ENCODE measurements at places on chromosomes 7 and 10. TPM values are rescaled to one million over a fixed set of nuclear protein-coding genes. Genes with fewer than 3 reads are reported as not detected.

DNA sequence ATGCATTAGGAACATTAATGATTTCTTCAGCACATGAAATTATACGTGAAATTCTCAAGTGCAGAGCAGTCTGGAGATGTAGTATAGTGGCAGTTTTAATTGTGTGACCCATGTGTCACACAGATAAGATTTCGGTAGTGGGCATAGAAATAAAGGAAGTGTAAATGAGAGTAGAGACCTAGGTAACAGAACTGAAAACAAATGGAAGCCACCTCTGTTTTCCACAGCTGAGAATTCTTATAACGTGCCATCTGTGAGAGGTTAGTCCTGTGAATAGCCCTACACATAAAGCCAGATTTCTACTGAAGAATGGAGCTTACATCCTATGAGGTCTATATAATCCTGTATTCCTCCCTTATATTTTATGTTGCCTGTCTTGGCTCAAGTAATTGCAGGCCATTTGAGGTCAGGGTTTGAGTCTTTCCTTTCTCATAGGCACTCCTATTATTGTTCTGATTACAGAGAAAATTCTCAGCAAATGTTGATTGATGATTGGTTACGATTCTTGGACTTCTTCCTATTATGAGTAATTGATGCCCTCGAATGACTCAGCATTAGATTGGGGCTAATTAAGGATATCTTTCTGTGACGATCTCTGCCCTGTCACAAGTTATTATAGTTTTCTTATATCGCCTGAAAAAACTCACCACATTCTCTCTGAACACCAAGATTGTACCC, 258.2 kb downstream of the KIF20B start:
- H3K4me3 ChIP-seq: no peak overlapping the region
- no peaks in the 10 kb centered on the region for H3K36me3 ChIP-seq
- H3K4me1 ChIP-seq: no peaks in the 10 kb centered on the region
- H3K27me3 ChIP-seq: no peaks in the 10 kb centered on the region
- no peak for DNase-seq
- H3K27ac ChIP-seq: no peak overlapping the region

DNA sequence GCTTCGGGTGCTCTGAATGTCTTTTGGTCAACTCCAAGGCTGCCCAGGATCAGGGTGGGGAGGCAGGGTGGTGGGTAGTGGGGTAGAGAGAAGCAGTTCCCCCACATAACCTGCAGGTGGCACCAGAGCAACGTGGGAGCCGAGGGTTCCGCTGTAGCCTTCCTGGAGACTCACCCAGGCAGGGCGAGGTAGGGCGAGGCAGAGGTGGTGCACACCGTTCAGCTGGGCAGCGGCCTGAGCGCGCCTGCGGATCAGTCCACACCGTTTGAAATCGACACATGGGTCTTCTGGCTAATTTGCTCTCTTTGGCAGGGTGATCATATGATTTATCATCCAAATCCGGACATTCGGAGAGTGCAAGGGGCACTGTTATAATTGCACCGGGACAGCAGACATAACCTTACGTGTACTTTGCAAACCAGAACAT, 41.4 kb upstream of the MAP3K8 start:
- H3K36me3 ChIP-seq: no peaks in the 10 kb centered on the region
- no peaks in the 10 kb centered on the region for H3K27me3 ChIP-seq
- no peaks in the 10 kb centered on the region for H3K4me1 ChIP-seq
- no peak overlapping the region for H3K4me3 ChIP-seq

DNA sequence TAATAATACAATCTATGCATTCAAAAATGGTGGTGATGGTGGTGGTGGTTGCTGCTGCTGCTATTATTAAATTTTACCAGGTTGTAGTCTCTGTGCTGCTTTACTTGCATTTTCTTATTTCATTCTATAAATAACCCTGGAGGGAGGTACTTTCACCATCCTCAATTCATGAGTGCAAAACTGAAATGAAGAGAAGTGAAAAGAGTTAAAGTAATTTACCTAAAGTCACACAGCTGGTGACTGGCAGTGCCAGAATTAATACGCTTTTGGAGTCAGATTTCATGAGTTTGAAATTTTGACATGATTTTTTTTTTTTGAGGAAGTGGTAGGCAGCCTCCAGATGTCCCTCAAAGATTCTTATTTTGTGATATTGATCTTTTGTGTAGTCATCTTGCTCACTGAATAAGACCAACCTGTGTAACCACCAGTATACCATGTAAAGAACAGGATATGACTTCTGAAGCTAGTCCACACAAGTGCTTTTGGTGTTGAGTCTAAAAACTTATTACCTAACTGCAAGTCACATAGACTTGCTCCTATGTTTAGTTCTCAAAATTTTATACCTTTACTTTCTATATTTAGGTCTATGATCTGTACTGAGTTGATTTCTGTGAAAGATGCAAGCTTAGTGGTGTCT, 218.8 kb downstream of the ZWINT start:
- no peaks in the 10 kb centered on the region for H3K36me3 ChIP-seq
- no peak for DNase-seq
- no peaks in the 10 kb centered on the region for H3K27me3 ChIP-seq
- H3K4me3 ChIP-seq: no peak overlapping the region
- no peaks in the 10 kb centered on the region for H3K4me1 ChIP-seq

DNA sequence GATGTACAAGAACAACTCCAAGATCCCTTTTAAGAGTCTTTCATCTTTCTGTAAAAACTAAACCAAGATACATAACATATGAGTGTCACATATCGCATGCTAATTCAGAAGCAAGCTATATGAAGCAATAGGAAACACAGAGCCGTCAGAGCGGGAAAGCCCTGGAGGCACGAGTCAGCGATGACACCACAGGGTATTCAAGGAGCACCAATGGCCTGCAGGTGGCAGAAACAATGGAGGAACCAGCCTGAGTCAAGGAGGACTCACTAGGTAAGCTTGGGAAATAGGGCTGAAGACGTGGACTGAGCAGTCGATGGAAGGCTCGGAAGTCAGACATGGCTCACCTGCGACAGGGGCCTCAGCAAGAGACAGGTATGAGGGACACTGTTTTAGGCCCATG, 214.4 kb downstream of the FAM107B start:
- no peak for DNase-seq
- peaks cover 58% of the 10 kb centered on the region for H3K4me1 ChIP-seq
- no peaks in the 10 kb centered on the region for H3K27me3 ChIP-seq
- H3K36me3 ChIP-seq: no peaks in the 10 kb centered on the region
- H3K27ac ChIP-seq: no peak overlapping the region

DNA sequence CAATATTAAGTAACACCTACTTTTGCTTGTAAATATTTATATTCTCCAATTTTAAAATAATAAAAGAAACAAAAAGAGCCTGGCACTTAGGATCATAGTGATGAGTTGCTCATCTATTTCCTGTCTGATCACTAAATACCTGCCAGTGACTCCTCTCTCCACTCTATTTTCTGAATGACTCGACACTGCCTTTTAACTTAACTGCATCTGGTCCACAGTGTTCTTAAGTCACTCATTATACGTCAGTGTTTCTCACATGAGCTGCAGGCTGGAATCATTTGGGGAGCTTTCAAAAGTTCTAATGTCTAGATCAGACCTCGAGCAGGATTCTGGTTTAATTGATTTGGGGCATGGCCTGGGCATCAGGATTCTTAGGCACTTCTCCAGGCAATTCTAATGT, 78.0 kb upstream of the AGBL3 start:
- peaks cover 35% of the 10 kb centered on the region for H3K4me1 ChIP-seq
- no peaks in the 10 kb centered on the region for H3K27me3 ChIP-seq
- peak overlapping the region; percentile 64 for H3K27ac ChIP-seq
- H3K36me3 ChIP-seq: no peaks in the 10 kb centered on the region
- no peak for DNase-seq

DNA sequence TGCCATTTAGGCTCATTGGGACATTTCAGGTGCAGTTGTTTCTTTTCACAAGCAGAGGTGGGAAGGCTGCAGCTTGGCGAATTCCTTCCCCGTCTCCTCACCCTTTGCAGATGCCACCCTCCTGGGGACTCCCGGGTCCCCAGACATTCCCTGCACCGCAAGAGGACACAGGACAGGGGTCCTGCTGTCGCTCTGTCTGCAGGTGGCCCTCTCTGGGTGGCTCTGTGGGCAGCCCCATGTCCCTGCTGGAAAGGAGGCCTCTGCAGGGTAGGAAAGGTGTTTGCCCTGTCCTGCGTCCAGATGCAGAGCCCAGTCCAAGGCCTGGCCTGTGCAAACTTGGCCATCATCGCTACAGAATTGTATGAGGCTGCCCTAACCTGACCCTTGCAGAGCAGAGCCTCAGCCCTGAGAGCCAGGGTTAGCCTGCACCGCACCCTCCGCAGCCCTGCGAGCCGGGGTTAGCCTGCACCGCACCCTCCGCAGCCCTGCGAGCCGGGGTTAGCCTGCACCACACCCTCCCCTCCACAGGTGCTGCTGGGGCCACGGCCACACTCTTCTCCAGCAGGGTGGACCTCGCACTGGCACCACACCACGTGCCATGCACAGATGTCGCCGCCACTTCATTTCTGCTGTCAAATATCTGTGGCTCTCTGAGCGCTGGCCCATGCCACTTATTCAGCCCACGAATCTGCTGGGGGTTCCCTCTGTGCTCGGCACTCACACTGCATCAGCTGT, 61.0 kb downstream of the CFAP46 start:
- no peak for DNase-seq
- H3K27ac ChIP-seq: no peak overlapping the region
- no peaks in the 10 kb centered on the region for H3K36me3 ChIP-seq

GRCh38 chr10:132986978-132987377, 44.6 kb upstream of the CFAP46 start:
- DNase-seq: no peak
- no peaks in the 10 kb centered on the region for H3K36me3 ChIP-seq
- H3K4me1 ChIP-seq: no peaks in the 10 kb centered on the region
- H3K4me3 ChIP-seq: no peak overlapping the region

The BZW2 gene
- 135 TPM for total RNA-seq

The LUC7L2 gene
- 62.4 TPM for total RNA-seq

Measured in transverse colon (tissue), 4 donors.